Nucleus accumbens (tissue), 56 donors: ENCODE measurements at places on chromosomes 3 and 15.
A peak's percentile ranks its signal among the peaks of the same experiment; 100 is the strongest.

DNA sequence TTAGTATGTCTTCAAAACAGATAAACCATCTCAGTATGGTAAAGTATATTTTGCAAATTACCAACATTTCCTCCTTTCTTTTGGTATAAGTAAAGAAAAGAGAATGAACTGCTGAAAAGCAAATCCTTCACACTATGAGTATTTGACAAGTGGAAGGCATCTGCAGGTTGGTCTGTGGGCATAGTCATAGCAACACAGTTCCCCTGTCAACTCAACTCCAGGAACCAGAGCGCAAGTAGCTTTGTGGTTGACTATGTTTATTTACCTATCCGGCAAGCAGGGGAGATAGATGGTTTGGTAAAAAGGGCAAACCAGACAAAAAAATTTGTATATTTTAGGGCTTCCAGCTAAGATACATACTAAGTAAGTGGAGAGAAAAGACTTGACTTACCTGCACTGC lies 88.3 kb upstream of the PPIB start:
- DNase-seq, result no peak

- no peak for DNase-seq
Observed at GRCh38 chr3:18386274-18386890, 38.8 kb downstream of the SATB1 start.

DNA sequence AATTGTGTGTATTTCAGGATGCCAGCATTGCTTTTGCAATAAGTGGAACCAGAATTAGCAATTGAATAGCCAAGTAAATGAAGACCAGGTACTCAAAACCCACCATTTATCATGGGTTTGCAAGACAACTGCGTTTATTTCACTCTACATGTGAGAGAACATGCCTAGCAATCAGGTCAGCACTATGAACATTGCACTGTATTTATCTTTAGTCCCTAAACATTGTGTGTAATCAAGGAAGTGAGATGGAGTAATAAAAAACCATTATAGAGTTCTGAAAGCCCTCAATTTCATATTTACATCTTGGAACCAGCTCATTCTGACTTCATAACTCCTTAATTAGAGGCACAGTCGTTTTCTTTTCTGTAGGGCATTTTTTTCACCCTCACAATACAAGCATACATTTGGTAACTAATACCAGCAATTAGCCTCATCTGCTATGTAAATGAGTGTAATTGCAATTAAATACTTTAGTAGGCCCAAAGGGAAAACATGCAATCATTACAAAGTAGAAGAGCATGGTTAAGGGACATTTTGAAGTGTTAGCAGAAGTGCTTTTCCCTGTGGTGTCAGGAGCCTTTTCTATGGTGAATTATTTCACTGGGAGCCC lies 153.1 kb upstream of the DPH6 start:
- DNase-seq, result no peak

DNA sequence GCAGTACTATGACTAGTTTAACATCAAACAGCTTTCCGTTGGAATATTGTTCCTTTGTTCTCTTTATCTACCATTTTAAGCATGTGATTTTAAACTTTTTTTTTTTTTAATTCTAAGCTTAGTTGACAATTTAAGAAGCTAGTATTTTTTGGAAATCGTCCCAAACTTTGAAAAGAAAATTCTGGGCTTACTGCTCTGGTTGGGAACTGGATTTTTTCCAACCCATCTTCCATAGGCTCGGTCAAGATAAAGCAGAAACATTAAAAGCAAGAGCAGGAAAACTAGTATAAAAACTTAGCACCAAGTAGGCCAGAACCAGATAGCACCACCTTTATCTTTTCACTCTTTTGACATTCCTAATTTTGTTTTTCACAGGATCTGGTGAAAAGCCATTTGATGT lies 49.9 kb downstream of the TSC22D2 start:
- no peak for DNase-seq

GRCh38 chr15:69855258-69856000 lies 242.3 kb downstream of the TLE3 start:
- DNase-seq, result no peak

DNA sequence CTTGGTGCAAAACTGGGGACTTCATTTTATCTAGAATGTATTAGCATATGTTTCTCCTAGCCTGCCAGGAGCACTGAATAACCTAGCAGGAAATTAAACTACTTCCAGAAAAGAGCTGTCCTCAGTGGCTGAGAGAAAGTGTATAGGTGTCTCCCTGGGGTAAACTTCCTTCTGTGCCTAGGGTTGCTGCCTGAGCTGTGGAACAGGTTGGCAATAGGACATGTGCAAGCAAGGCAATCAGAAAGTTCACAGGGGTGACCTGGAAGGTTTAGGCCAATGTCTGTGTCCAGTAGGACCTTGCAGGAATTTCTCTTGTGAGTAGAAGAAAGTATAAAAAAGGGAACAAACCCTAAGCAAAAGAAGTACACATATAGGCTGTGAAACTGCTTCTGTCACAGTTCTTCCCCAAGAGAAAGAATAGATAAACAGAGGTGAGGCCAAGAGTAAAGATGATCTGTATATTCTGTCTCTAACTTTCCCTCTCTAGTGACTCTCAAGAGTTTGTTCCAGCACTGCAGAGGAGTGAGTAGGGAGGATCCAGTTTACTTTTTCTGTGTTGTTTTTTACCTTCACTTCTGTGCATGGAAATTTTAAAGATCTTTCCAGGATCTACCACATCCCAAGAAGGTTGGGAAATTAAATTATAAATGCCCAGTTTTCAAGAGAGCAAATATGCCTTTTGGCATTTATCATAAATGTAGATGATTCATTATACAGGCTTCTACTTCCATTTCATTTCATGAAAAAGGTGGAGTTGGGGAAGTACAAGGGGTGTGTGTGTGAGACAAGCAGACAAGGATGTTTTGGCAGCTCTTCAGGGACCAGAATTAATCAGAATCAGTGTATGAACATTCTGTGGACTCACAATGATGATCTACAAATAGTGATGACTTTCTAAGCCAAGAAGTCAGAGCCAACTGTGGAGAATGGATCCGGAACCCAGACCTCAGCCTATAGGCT lies 155.2 kb downstream of the RBPMS2 start:
- DNase-seq, result no peak

DNA sequence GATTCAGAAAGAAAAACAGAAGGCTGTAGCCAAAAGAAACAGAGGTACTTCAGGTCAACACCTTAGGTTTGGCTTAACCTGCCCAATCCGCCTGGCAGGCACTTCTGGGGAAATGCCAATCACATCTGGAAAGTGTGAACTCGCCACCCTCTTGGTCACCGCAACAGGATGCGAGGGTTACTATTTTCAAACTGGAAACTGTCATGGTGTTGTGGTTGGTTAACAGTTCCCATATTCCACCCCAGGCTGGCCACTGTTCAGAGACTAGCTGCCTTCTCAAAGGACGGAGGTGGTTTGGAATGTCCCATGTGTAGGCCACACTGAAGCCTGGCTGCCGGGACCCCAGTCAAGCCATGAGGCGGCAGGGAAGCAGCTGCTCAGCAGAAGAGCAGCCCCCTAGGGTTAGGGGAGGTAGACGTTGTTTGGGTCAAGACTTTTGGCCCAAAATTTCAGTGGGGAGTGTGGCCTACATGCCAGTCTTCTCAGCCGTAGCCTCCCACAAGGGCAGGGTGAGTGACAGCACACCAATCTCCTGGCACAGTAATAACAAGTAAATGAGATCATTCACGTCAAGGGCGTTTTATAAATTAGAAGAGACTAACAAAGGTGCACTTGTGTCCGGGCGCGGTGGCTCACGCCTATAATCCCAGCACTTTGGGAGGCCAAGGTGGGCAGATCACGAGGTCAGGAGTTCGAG lies 54.6 kb downstream of the UMPS start:
- DNase-seq, result peak; percentile 20

DNA sequence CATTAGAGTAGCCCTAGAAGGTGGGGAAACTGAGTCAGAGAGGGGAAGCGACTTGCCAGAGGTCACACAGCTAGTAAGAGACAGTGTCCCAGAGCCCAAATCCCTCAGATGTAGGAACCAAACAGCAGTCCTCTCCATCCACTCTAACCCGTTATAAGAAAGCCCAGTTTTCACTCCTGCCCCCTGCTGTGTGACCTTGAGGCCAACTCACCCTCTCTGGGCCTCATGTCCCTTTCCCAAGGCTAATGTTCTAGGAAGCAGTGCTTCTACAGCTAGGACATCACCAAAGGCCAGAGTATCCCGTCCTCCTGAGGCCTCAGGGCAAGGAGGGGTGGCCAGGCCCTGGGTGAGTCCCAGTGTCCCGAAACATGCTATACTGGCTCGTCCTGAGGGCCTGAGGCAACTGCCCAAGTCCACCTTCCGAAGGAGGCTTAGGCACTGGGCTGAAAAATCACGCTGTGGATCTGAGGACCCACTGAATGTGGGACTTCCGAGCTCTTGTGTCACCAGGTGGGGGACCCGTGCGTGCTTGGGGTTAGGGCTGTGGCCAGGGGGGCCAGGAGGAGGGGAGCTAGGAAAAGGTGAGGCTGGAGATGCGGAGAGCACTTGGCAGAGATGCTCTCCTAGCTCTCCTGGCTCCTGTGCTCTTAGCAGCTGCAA lies 109.2 kb upstream of the SLC6A11 start:
- no peak for DNase-seq
